H9 (cell line): ENCODE measurements at places on chromosomes 4 and X.

- no peak for DNase-seq
Measured at GRCh38 chr4:16082041-16082425, 1.8 kb downstream of the PROM1 start.

DNA sequence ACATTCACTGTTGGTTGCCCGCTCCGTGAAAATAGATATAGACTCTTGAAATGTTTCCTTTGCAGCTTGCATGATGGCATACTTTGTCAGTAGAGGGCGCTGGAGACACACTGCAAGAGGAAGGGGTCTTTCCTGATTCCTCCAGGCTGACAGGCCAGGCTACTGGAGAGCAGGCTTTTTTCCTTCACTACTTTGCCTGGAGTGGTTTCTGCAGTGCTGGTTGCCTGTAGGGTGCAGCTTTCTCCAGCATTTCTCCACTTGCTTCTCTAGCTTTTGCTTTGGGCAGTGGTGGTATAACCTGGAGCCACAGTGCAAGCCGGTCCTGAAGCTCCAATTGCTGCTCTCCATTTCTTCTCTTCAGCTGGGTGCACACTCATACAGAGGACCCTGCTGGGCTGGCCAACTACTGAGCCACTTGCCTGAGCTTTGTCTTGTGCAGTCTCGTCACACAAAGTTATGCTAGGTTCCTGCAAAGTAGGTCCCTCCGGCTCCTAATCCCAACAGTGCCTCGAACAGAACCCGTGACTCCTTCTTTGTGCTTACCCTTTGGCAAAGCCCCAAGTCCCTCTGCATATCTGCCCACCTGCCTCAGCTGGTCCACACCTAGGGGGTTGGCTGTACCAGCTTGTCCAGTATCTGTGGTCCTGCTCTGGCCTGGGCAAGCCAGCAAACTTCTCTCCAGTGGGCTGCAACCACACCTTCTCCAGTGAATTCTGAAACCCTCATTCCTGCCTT lies 46.3 kb downstream of the RASSF6 start:
- peak; percentile 91 for DNase-seq

DNA sequence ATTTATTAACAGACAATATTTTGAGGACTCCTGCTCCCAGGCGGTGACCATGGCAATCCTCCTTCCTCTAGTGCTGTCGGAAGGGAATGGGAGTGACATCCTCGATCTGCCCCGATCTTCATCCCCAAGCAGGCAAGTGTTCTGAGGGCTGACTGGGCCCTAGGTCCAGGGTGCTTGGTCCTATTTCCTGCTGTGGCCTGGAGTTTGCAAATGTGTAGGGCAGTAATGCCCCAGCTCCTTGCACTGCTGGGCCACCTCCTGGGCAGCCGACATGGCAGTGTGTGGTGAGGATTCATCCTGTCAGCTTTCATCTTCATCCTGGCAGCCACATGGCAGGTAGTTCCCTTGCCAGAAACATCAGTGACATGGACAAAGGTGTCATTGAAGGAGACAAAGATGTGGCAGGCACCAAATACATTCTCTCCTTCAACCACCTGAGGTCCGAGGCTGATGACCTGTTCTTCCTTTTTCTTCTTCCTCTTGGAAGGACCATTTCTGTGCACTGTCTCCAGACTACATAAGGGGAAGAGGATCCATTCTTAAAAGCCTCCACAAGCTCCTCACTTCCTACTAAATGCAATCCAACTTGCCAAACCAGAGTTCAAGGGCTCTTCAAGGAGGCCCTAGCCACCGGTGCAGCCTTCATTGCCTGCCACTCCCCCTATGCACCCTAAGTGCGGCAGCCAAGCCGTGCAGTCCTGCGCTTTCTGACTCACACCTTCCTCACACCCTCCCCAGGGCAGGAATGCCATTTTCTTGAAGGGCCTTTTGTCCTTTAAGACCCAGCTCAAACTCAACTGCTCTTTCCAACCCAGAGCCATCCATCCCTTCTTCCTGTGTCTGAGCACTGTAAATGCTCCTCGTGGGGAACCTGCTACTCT lies 65.7 kb downstream of the TMEM154 start:
- DNase-seq: no peak

GRCh38 chr4:27090406-27090805 lies 229.8 kb downstream of the STIM2 start:
- DNase-seq: no peak

DNA sequence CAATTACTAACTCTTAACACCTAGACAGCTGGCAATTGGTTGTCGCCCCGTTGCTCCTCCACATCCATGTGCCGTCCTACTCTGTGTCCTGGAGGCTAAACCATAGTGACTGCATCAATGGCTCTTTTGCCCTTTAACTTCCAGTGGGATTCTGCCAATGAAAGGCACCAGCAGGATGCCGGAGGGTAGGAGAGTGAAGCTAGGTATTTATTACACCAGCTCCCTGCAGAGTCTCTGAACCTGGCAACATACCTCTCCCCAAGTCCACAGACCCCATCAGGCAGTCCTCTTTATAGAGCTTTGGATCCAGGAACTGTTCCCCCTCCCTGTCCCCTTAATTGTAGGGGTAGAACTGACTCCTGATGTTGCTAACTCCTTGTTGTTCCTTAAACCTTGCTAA lies 426.8 kb downstream of the HNRNPD start:
- no peak for DNase-seq

- no peak for DNase-seq
Measured at GRCh38 chr4:85591406-85592098, 116.6 kb downstream of the ARHGAP24 start.

- no peak for DNase-seq
Measured at GRCh38 chr4:186820391-186820891, 96.8 kb upstream of the FAT1 start.

DNA sequence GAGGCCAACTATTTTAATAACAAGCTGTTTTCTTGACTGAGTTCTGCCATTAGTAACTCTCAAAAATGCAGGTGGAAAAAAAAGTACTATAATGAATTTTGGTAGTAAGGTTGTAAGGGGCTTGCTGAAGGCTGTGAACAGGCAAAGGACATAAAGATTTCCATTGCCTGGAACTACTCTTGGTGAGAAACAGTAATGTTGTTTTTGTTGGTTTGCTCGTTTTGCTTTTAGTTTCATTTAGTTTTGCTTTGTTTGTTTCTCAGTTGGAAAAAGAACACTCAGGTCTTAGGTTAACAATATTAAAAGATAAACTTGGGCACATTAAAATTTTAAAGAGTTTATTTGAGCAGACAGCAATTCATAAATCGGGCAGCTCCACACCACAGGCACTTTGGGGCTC lies 824.5 kb upstream of the HTR2C start:
- DNase-seq: no peak

DNA sequence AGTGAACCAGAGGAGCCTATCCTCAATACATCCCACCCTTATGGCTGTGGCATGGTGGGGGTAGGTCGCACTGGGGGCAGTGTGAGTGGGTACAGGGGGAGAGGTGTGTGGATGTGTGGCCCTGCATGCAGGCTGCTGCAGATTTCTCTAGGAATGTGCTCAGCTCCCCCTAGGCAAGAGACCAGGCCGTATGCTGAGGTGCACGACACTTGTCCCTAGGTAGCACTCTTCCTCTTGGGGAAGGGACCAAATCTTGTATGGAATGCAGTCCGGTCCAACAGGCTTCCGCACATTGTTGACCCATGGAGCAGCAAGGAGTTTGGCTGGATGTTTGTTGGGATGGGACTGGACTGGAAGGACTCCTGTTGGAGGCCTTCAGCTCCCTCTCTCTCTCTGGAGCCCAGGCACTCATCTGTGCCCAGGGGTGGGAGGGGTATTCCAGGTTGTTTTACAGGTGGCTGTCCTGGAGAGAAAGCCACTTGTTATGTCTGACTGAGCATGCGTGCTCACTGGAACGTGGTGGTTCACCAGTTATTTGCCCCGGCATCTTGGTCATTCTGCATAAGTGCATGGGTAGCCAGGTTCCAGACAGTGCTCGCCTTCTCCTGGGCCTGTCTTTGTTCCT lies 55.1 kb downstream of the NBDY start:
- no peak for DNase-seq

GRCh38 chr4:139809757-139810140 lies 144.1 kb downstream of the MGST2 start:
- DNase-seq: no peak

- DNase-seq: no peak
Measured at GRCh38 chr4:77127837-77128621, 29.0 kb upstream of the CCNG2 start.

GRCh38 chr4:172951679-172952451 lies 216.7 kb upstream of the GALNT7 start:
- DNase-seq: peak; percentile 40

GRCh38 chrX:112380541-112381278 lies 298.1 kb upstream of the TRPC5 start:
- no peak for DNase-seq

GRCh38 chr4:95601356-95601755 lies 52.6 kb upstream of the UNC5C start:
- DNase-seq: no peak

DNA sequence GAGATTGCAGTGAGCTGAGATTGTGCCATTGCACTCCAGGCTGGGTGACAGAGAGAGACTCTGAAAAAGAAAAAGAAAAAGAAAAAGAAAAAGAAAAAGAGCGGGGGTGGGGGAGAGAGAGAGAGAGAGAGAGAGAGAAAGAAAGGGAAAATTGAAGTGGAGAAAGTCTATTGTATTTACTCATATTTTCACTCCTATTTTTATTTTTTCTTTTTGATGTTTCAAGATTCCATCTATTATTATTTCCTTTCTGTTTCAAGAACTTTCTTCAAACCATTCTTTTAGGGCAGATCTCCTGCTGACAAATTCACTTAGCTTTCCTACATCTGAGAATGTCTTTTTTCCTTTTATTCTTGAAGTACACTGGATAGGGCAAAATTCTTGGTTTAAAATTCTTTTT lies 57.5 kb upstream of the HDAC8 start:
- no peak for DNase-seq

GRCh38 chr4:183229397-183229796 lies 90.7 kb downstream of the CLDN22 start:
- DNase-seq: no peak

- DNase-seq: no peak
Measured at GRCh38 chr4:184142121-184143000, 75.3 kb downstream of the ENPP6 start.

- DNase-seq: peak; percentile 56
Measured at GRCh38 chrX:148501386-148502066, 1.1 kb downstream of the AFF2 start.

GRCh38 chr4:188287169-188287894 lies 148.1 kb downstream of the TRIML1 start:
- no peak for DNase-seq

GRCh38 chr4:100708776-100709175 lies 191.0 kb upstream of the EMCN start:
- no peak for DNase-seq

GRCh38 chrX:96455078-96455477 lies 229.6 kb upstream of the DIAPH2 start:
- no peak for DNase-seq

- DNase-seq: no peak
Measured at GRCh38 chr4:30117433-30117832, 602.7 kb upstream of the PCDH7 start.

- DNase-seq: peak; percentile 91
Measured at GRCh38 chr4:40856840-40857362, 107.1 kb downstream of the NSUN7 start.

DNA sequence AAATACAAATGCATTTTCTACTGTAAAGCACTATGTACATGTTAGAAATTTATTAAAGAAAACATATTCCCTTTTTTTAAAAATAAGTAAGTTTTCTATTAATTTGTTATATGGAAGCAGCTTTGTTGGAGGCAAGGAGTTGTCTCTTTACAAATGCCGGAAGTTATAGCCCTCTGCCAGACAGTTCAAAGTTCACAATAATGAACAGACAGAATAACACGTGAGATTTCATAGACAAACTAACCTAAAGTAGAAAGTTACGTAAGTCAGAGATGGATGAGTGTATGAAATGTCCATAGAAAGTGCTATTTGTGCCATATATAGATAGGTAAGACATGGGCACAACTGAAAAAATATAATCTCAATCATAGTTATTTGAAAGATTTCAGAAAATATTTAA lies 43.9 kb upstream of the NEIL3 start:
- no peak for DNase-seq

DNA sequence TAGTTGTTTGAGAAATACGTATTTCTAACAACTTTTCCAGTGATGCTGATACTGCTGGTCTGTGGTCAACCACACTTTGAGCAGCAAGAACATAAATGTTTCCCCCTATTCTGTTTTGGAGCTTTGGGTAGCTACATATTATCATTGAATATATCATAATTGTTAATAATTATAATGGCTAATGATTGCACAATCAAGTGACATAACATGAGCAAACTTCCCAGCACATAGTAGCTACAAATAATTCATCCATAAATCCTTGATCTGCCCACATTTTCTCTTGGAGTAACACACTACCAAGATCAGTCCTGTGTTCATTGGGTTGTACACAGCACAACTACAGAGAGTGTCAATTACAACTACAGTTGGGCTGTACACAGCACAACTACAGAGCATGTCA lies 436.3 kb upstream of the MAGEB18 start:
- DNase-seq: no peak

GRCh38 chrX:153667281-153667955 lies 6.2 kb downstream of the PNCK start:
- DNase-seq: no peak

- no peak for DNase-seq
Measured at GRCh38 chr4:181671672-181672071, 571.5 kb upstream of the TENM3 start.

GRCh38 chr4:100657187-100657586 lies 139.4 kb upstream of the EMCN start:
- no peak for DNase-seq

DNA sequence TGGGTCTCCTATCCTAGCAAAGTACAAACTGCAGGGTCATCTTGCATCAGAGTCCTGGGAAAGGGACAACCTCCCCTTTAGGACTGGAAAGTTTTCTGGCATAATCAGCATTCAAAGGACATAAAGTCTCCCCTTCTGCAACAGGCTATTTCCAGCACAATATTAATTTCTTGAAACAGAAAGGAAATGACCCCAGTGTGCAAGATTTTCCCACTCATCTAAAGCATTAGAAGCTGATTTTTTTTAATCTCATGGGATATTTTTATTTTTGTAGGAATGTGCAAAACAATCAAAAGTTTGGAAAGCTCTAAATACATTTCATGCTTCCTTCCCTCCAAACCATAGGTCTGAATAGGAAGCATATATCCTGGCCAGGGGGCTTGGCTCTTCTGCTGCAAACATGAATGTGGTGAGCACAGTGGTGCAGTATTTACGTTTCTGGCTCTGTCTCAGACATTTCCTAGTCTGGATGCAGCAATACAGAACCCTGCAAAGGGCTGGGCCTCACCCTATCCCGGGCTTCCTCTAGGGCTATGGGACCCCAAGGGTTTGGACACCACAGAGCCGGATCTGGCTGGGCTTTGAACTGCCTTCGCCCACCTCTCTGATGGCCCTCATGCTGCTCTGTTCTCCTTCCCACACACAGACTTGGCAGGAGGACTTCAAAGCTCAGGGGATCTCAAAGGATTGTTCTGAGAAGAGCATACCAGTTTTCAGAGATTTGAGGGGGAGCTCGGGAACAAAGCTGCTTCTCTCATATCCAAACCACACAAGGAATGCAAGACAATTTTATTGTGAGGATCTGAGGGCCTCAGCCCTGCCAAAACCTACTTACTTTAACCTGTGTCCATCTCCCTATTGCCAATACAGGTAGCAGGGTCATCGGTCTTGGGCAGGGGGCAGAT lies 64.9 kb downstream of the POLR2B start:
- no peak for DNase-seq

GRCh38 chr4:112378858-112379257 lies 81.7 kb downstream of the ALPK1 start:
- DNase-seq: no peak
